ENCODE measurements at places on chromosomes 12 and 14.

DNA sequence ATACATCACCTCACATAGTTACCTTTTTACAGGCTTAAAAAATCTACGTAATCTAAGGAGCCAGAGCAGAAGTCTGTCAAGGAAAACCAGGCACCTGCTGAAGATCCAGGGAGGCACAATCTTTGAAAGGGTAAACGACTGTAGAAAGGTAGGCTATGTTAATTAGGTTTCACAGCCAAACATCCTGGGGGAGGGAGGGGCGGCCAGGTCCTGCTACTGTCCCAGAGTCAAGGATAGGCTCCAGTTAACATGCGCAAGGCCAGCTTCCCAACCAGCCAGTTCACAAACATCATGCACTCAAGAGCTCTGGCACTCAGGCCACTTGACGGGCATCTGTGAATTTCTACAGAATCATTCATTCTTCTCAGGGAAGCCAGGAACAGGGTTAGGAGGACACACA, 22.9 kb downstream of the NIN start:
- DNase-seq, result no peak

GRCh38 chr12:86711731-86712130, 455.5 kb upstream of the MGAT4C start:
- DNase-seq, result no peak

DNA sequence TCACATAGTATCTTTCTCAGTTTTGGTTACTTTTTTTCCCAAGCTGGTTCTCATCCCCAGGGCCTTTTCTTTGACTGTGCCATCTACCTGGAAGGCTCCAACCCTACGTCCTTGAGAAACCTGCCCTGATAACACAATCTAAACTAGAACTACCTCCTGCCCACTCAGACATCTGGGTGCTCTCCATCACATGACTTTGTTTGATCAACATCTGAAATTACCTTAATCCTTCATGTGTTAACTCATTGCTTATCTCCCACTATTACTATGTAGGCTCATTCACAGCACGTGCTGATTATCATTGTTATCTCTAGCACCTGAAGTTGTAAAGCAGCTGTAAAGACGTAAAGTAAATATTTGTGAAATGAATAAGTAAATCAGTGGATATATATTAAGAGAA, 784.0 kb downstream of the TMTC2 start:
- DNase-seq, result no peak

- DNase-seq, result no peak
These were observed 118.0 kb upstream of the EEA1 start for GRCh38 chr12:93047118-93047517.

DNA sequence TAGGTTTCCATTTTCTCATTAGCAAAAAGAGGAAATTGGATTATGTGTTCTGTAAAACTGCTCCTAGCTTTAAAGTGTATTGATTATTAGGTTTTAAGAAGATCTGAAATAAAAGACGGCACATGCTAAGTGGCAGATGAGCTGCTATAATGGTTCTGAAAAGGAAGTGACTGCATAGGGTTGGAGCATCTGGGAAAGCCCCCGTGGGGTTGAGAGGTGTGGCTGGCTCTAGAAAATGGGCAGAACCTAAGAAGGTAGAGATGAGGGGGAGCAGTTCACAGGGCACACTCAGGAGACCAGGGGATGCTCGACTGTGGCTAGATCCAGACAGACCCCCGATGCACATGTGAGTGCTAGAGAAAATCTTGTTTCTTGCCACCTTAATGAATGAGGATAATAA, 1.9 kb downstream of the IFNG-AS1 start:
- no peak for DNase-seq

- DNase-seq, result no peak
These were observed 35.6 kb downstream of the PIK3C2G start for GRCh38 chr12:18296909-18297280.
